ENCODE measurements at places on chromosomes 12 and 14. TPM values are rescaled to one million over a fixed set of nuclear protein-coding genes. Genes with fewer than 3 reads are reported as not detected.

- H3K27ac ChIP-seq = no peak overlapping the region
- H3K27me3 ChIP-seq = no peaks in the 10 kb centered on the region
- no peaks in the 10 kb centered on the region for H3K4me1 ChIP-seq
Observed at GRCh38 chr14:21978184-21978998, 304.8 kb upstream of the OR4E1 start.

Gene EML5
- total RNA-seq = 1.7 TPM

Gene TMCC3
- 2.7 TPM for total RNA-seq

GRCh38 chr14:62301080-62301479, 538.9 kb downstream of the SNAPC1 start:
- no peaks in the 10 kb centered on the region for H3K4me1 ChIP-seq
- H3K27ac ChIP-seq = no peak overlapping the region
- no peak for DNase-seq
- H3K4me3 ChIP-seq = no peak overlapping the region
- no peaks in the 10 kb centered on the region for H3K27me3 ChIP-seq
- no peaks in the 10 kb centered on the region for H3K36me3 ChIP-seq

GRCh38 chr12:97397008-97397407, 65.6 kb upstream of the RMST start:
- DNase-seq = no peak
- H3K27ac ChIP-seq = no peak overlapping the region
- no peak overlapping the region for H3K4me3 ChIP-seq
- no peaks in the 10 kb centered on the region for H3K27me3 ChIP-seq

GRCh38 chr14:88967299-88967698, 142.8 kb downstream of the TTC8 start:
- H3K27me3 ChIP-seq = no peaks in the 10 kb centered on the region
- no peak overlapping the region for H3K4me3 ChIP-seq
- H3K36me3 ChIP-seq = no peaks in the 10 kb centered on the region
- H3K4me1 ChIP-seq = no peaks in the 10 kb centered on the region

DNA sequence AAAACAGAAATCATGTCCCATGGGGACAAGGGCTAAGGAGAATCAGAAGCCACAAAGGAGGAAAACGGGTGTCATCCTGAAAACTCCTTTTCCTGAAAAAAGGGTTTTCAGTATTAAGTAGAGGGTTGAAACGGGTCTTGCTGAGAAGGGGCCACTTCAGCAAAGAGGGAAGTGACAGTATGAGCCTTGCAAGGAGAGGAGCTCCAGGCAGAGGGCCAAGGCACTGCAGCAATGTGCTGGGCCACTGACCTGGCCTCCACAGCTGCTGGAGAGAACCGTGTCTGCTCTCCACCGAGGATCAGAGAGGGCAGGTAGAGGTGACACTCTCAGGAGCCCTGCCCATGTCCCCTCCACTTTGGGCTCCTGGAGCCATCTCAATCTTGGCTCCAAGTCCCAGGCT, 103.3 kb downstream of the NCOR2 start:
- H3K36me3 ChIP-seq = no peaks in the 10 kb centered on the region
- no peaks in the 10 kb centered on the region for H3K27me3 ChIP-seq
- H3K4me3 ChIP-seq = no peak overlapping the region
- H3K4me1 ChIP-seq = no peaks in the 10 kb centered on the region
- no peak overlapping the region for H3K27ac ChIP-seq
- DNase-seq = no peak

Gene SIX1
- total RNA-seq = not detected

DNA sequence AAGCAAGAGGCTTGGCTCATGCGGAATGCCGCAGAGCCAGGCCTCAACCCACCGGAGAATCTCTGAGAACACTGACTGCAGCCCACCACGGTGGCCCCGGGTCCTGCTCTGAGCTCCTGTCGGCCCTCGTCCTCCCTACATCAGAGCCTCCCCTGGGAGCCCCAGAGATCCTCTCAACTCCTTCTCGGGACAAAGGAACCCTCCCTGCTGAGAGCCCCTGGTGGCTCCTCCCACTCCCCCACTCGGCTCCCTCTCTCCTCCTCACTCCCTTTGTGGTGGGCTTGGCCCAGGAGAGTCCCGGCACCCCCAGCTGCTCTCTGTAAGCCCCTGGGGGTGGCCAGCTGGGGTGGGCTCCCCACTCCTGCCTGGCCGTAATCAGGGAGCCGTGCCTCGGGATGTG, 11.1 kb upstream of the INF2 start:
- DNase-seq = no peak
- H3K27ac ChIP-seq = peak overlapping the region; percentile 72
- no peaks in the 10 kb centered on the region for H3K36me3 ChIP-seq
- H3K27me3 ChIP-seq = no peaks in the 10 kb centered on the region

- peaks cover 73% of the 10 kb centered on the region for H3K36me3 ChIP-seq
- H3K27ac ChIP-seq = no peak overlapping the region
- DNase-seq = no peak
- H3K4me3 ChIP-seq = no peak overlapping the region
- no peaks in the 10 kb centered on the region for H3K4me1 ChIP-seq
Observed at GRCh38 chr14:102973706-102974285, 51.3 kb downstream of the AMN start.

Gene SMAGP
- 5.7 TPM for total RNA-seq

- H3K36me3 ChIP-seq = no peaks in the 10 kb centered on the region
- H3K27me3 ChIP-seq = no peaks in the 10 kb centered on the region
- H3K27ac ChIP-seq = peak overlapping the region; percentile 80
- peak; percentile 89 for DNase-seq
- peak overlapping the region; percentile 70 for H3K4me3 ChIP-seq
Observed at GRCh38 chr12:54415221-54415929, 3.7 kb downstream of the ITGA5 start.

GRCh38 chr14:51067295-51067694, 27.6 kb downstream of the TRIM9 start:
- no peaks in the 10 kb centered on the region for H3K36me3 ChIP-seq
- H3K27me3 ChIP-seq = no peaks in the 10 kb centered on the region
- H3K27ac ChIP-seq = no peak overlapping the region
- DNase-seq = no peak

Gene PTPRR
- 0.12 TPM for total RNA-seq

DNA sequence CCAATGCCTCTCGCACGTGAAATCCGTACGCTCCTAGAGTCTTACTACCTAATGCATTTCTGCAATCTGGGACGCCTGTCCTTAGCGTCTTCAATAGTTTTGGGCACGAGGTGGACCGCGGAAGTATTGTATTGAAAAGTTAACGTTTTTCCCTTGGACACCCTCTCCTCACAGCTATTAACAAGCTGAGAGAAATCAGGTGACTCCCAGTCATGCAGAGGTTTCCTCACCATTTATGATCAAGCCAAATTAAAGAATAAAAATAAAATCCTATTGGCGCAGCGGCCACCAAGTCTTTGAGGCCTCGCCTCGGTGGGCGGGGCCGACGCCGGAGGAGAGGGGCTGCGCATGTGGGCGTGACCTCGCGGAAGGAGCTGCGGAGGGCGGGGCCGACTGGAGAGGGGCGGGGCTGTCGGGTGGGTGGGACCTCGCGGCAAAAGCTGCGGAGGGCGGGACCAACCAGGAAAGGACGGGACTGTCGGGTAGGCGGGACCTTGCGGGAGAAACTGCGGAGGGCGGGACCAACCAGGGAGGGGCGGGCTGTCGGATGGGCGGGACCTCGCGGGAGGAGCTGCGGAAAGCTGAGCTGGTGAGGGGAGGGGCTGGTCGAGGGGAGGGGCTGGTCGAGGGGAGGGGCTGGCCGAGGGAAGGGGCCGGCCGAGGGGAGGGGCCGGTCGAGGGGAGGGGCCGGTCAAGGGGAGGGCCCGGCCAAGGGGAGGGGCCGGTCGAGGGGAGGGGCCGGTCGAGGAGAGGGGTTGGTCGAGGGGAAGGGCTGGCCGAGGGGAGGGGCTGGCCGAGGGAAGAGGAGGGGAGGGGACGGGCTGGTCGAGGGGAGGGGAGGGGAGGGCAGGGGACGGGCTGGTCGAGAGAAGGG, 1.1 kb upstream of the PPP2R5C start:
- no peak overlapping the region for H3K27ac ChIP-seq
- no peaks in the 10 kb centered on the region for H3K36me3 ChIP-seq
- H3K4me3 ChIP-seq = no peak overlapping the region
- H3K4me1 ChIP-seq = no peaks in the 10 kb centered on the region
- DNase-seq = peak; percentile 100

GRCh38 chr12:96434107-96434506, 33.9 kb upstream of the CDK17 start:
- no peak overlapping the region for H3K27ac ChIP-seq
- H3K36me3 ChIP-seq = no peaks in the 10 kb centered on the region
- H3K27me3 ChIP-seq = no peaks in the 10 kb centered on the region

Gene OSBPL8
- 25.1 TPM for total RNA-seq

DNA sequence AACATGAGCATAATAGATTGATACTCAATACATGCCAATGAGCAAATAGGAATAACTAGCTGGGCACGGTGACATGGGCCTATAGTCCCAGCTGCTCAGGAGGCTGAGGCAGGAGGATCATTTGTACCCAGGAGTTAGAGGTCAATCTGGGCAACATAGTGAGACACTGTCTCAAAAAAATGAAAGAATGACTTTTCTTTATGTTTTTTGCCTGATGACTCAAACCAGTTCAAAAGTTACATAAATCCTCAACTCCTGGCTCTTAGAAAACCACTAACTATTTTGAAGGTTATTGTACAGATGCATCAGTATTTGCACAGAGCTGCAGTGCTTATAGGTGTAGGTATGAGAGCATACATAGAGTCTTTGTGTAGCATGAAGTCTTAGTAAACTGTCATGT, 219.2 kb upstream of the RGS6 start:
- H3K27ac ChIP-seq = no peak overlapping the region
- H3K4me1 ChIP-seq = peaks cover 8% of the 10 kb centered on the region
- no peak overlapping the region for H3K4me3 ChIP-seq
- H3K36me3 ChIP-seq = peaks cover 4% of the 10 kb centered on the region

- no peaks in the 10 kb centered on the region for H3K36me3 ChIP-seq
- H3K27ac ChIP-seq = no peak overlapping the region
- H3K4me1 ChIP-seq = peaks cover 16% of the 10 kb centered on the region
- no peak for DNase-seq
- H3K27me3 ChIP-seq = no peaks in the 10 kb centered on the region
Observed at GRCh38 chr12:103960616-103961227, 5.0 kb upstream of the TDG start.

GRCh38 chr12:31322801-31323207, 3.1 kb downstream of the SINHCAF start:
- no peaks in the 10 kb centered on the region for H3K27me3 ChIP-seq
- no peaks in the 10 kb centered on the region for H3K4me1 ChIP-seq
- no peaks in the 10 kb centered on the region for H3K36me3 ChIP-seq
- no peak for DNase-seq
- no peak overlapping the region for H3K27ac ChIP-seq

DNA sequence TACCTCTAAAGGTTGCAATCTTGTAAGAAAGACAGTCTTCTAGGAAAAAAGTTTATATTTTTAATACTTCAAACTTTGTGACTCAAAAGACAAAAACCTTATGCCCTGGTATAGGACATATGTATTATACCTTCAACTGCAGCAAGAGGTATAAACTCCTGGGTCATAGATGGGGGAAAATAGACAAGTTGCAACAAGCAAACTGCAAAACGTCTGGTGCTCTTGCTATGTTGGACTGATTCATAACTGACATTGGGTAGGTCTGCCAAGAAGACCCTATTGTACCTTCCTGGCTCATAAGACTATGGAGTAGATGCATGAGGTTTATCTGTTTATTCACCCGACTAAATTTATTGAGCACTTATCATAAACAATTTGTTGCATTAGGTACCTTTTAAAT, 40.9 kb downstream of the BEST3 start:
- no peak overlapping the region for H3K27ac ChIP-seq
- no peak for DNase-seq
- H3K4me1 ChIP-seq = no peaks in the 10 kb centered on the region
- no peak overlapping the region for H3K4me3 ChIP-seq
- no peaks in the 10 kb centered on the region for H3K27me3 ChIP-seq

- H3K36me3 ChIP-seq = no peaks in the 10 kb centered on the region
- H3K27me3 ChIP-seq = no peaks in the 10 kb centered on the region
- no peak overlapping the region for H3K27ac ChIP-seq
- no peak overlapping the region for H3K4me3 ChIP-seq
- H3K4me1 ChIP-seq = no peaks in the 10 kb centered on the region
Observed at GRCh38 chr14:65159281-65160062, 57.2 kb upstream of the MAX start.

DNA sequence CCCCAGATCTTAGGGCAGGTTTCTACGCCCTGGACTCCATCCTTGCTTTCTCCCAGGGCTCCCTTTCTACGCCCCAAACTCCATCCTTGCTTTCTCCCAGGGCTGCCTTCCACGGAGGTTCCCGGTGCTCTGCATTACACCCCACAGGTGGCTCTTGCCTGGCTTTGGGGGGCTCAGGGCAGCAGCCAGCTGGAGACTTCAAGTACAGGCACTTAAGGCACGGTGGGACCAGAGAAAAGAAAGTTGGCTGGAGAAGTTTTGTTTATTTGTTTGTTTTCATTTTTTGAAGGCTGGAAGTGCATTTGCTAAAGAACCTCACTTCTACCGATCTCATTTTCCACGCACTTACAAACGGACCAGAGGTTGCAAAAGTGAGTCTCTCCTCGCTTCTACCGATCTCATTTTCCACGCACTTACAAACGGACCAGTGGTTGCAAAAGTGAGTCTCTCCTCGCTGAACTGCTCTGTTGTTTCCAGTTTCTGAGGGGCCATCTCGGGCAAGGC, 103.8 kb upstream of the MED13L start:
- no peak overlapping the region for H3K27ac ChIP-seq
- H3K36me3 ChIP-seq = no peaks in the 10 kb centered on the region
- no peak overlapping the region for H3K4me3 ChIP-seq
- DNase-seq = peak; percentile 21

Gene RTL1
- not detected for total RNA-seq

- no peak overlapping the region for H3K4me3 ChIP-seq
- no peaks in the 10 kb centered on the region for H3K27me3 ChIP-seq
- H3K4me1 ChIP-seq = no peaks in the 10 kb centered on the region
- DNase-seq = no peak
- no peaks in the 10 kb centered on the region for H3K36me3 ChIP-seq
Observed at GRCh38 chr14:61627612-61628011, 67.7 kb upstream of the HIF1A start.

DNA sequence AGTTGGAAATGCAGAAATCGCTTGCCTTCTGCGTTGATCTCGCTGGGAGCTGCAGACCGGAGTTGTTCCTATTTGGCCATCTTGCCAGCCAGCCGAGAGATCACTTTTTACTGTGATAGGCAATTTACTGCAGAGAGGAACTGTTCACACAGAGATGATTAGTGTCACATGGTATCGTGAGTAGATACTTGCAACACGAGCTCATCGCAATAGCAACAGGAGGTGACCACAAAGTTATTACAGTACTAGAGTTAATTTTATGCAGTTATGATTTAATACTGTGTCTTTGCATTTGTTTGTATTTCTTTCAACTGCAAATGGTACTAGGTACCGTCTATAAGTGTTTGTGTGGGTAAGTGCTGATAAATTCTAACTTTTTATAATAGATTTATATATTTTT, 27.8 kb downstream of the NOPCHAP1 start:
- no peaks in the 10 kb centered on the region for H3K4me1 ChIP-seq
- no peaks in the 10 kb centered on the region for H3K27me3 ChIP-seq
- no peak for DNase-seq
- peaks cover 4% of the 10 kb centered on the region for H3K36me3 ChIP-seq
- no peak overlapping the region for H3K27ac ChIP-seq

All from right lobe of liver (tissue), 6 donors.